ENCODE measurements at places on chromosomes 11 and 22. TPM values are rescaled to one million over a fixed set of nuclear protein-coding genes. Genes with fewer than 3 reads are reported as not detected.

Gene SCGB1D2
- not detected for total RNA-seq

Gene MAPK8IP2
- total RNA-seq, result 0.21 TPM

Gene MMP8
- not detected for total RNA-seq

Gene CASP5
- not detected for total RNA-seq

Gene OR2AG1
- total RNA-seq, result not detected

Gene RASSF10
- not detected for total RNA-seq

- no peak overlapping the region for H3K4me3 ChIP-seq
- H3K4me1 ChIP-seq, result no peaks in the 10 kb centered on the region
- no peaks in the 10 kb centered on the region for H3K36me3 ChIP-seq
Observed at GRCh38 chr11:104337273-104337672, 173.3 kb upstream of the PDGFD start.

GRCh38 chr11:5288906-5289550 is 12.7 kb downstream of the OR51B4 start:
- no peak overlapping the region for H3K27ac ChIP-seq
- H3K4me3 ChIP-seq, result no peak overlapping the region
- no peak for DNase-seq
- H3K27me3 ChIP-seq, result no peaks in the 10 kb centered on the region

GRCh38 chr22:22194931-22195264 is 49.7 kb upstream of the VPREB1 start:
- peaks cover 2% of the 10 kb centered on the region for H3K4me1 ChIP-seq
- H3K27me3 ChIP-seq, result peaks cover 31% of the 10 kb centered on the region
- no peaks in the 10 kb centered on the region for H3K36me3 ChIP-seq
- H3K4me3 ChIP-seq, result no peak overlapping the region

- H3K4me3 ChIP-seq, result no peak overlapping the region
- H3K36me3 ChIP-seq, result no peaks in the 10 kb centered on the region
- H3K4me1 ChIP-seq, result no peaks in the 10 kb centered on the region
- H3K27ac ChIP-seq, result no peak overlapping the region
- DNase-seq, result no peak
Observed at GRCh38 chr22:36911887-36912661, 1.4 kb upstream of the CSF2RB start.

- H3K4me1 ChIP-seq, result no peaks in the 10 kb centered on the region
- no peak for DNase-seq
- no peak overlapping the region for H3K27ac ChIP-seq
- no peaks in the 10 kb centered on the region for H3K36me3 ChIP-seq
- H3K27me3 ChIP-seq, result peaks cover 10% of the 10 kb centered on the region
- H3K4me3 ChIP-seq, result no peak overlapping the region
Observed at GRCh38 chr11:102138670-102139069, 28.4 kb downstream of the YAP1 start.

- no peak overlapping the region for H3K27ac ChIP-seq
- H3K4me3 ChIP-seq, result no peak overlapping the region
- DNase-seq, result no peak
Observed at GRCh38 chr22:23523713-23524112, 56.4 kb downstream of the IGLL1 start.

GRCh38 chr22:44459041-44459440 is 39.0 kb downstream of the RTL6 start:
- no peak overlapping the region for H3K4me3 ChIP-seq
- H3K27me3 ChIP-seq, result no peaks in the 10 kb centered on the region
- peaks cover 9% of the 10 kb centered on the region for H3K36me3 ChIP-seq
- peaks cover 39% of the 10 kb centered on the region for H3K4me1 ChIP-seq
- no peak overlapping the region for H3K27ac ChIP-seq

DNA sequence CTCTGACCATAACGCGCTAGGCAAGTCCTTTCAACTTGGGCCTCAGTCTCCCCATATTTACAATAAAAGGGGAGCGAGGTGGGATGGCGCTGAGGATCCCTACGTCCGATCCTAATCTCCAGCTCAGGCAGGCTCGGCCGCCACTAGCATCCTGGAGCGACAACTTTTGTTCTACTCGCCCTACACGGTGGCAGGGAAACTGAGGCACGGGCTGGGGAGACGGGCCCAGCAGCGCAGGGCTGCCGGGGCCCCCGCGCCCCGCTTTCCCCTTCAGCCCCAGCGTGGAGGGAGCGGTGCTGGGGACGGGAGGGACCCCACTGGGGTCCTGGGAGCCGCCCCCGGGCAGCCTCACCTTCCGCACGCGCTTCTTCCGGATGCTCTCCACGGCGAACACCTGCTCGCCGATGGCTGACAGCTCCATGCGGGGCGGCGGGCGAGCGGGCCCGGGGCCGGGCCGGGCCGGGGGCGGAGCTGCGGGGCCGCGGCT is 413 bp downstream of the CBX7 start:
- H3K36me3 ChIP-seq, result peaks cover 1% of the 10 kb centered on the region
- no peak overlapping the region for H3K27ac ChIP-seq
- peak overlapping the region; percentile 71 for H3K4me3 ChIP-seq
- peaks cover 17% of the 10 kb centered on the region for H3K27me3 ChIP-seq

DNA sequence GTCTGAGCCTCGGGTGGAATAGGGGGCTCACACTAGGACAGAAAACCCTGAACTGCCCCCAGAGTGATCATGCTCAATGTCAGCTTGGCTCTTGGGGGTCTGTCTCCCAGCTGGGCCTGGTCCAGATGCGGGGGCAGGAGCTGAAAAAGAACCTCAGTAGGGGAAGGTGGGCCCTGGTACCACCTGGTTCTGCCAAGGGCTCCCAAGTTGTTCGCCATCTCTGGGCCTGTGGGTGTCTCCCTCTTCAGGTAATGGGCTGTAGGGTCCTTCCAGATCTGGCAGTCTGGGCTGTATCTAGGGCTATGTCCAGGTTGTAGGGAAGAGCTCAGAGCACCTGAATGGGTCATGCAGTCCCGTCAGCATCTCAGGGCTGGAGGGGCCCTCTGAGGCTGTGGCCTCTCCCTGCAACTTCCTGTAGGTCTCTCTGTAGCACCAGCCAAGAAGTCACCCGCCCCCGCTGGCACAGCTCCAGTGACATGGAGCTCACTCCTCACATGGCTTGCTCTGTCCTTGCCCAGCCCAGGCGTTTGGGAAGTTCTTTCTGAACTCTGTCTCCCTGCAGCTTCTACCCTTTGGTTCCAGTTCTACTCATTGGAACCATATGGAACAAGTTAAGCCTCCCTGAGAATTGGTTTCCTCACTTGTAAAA is 33.0 kb upstream of the SOX10 start:
- DNase-seq, result no peak
- H3K27me3 ChIP-seq, result no peaks in the 10 kb centered on the region
- no peak overlapping the region for H3K27ac ChIP-seq
- H3K36me3 ChIP-seq, result no peaks in the 10 kb centered on the region
- H3K4me3 ChIP-seq, result no peak overlapping the region

GRCh38 chr11:128519338-128519737 is 68.0 kb downstream of the ETS1 start:
- DNase-seq, result no peak
- peaks cover 47% of the 10 kb centered on the region for H3K4me1 ChIP-seq
- H3K4me3 ChIP-seq, result peak overlapping the region; percentile 97
- no peaks in the 10 kb centered on the region for H3K27me3 ChIP-seq
- peaks cover 72% of the 10 kb centered on the region for H3K36me3 ChIP-seq
- H3K27ac ChIP-seq, result peak overlapping the region; percentile 99

GRCh38 chr22:49554296-49554625 is 273.4 kb downstream of the BRD1 start:
- H3K27ac ChIP-seq, result no peak overlapping the region
- peaks cover 36% of the 10 kb centered on the region for H3K36me3 ChIP-seq
- H3K4me3 ChIP-seq, result no peak overlapping the region
- no peak for DNase-seq

DNA sequence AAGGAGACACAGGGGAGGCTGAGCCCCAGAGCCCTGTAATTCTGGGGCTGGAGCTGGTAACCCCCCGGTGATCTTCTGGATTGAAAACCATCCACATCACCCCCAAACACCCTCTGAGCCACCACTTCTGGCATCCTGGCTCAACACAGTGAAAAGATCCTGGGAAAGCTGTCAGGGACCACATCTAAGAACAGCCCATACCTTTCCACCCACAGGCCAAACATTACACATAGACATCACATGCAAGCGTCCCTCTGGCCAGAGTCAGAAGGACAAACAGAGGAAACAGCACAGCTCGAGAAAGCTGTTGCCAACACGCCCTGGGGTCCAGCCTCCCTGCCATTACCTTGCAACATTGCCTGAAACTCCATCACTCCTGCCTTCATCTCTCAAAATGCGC is 469.5 kb downstream of the SOX6 start:
- H3K36me3 ChIP-seq, result no peaks in the 10 kb centered on the region
- no peak overlapping the region for H3K4me3 ChIP-seq
- no peaks in the 10 kb centered on the region for H3K4me1 ChIP-seq
- no peak overlapping the region for H3K27ac ChIP-seq

DNA sequence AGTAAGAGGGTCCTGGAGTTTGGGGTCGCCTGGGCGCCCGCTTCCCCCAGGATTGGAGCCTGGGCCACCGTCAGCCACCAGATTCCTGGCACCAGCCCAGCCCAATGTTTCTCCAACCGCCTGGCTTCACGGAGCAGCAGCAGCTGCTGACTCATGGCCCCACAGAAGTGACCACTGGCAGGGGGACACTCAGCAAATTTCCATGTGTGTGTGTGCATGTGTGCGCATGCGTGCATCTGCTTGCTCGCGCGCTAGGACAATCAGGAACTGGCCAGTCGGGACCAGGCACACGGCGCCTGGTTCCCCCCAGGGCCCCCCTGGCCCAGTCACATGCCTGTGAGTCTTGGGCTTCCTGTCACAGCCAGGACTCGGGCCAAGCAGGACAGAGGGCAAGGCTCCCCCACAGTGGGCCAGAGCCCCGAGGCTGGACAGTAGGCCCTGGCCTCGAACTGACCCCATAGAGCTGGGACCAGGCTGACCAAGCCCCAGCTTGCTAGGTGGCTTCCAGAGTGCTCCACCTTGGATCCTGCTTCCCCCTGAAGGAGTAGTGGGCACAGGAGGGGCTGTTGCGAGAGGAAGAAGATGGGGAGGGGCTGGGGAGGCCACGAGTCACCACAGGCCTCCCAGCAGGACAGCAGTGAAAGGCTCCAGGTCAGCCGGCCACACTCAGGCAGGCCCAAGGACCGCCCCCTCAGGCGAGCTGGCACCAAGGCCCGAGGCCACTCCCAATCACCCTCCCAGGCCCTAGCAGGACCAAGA is 3.2 kb downstream of the CTSD start:
- H3K27ac ChIP-seq, result no peak overlapping the region
- DNase-seq, result no peak
- H3K36me3 ChIP-seq, result peaks cover 4% of the 10 kb centered on the region
- H3K4me3 ChIP-seq, result no peak overlapping the region
- peaks cover 46% of the 10 kb centered on the region for H3K4me1 ChIP-seq

- H3K36me3 ChIP-seq, result no peaks in the 10 kb centered on the region
- no peak for DNase-seq
- no peaks in the 10 kb centered on the region for H3K27me3 ChIP-seq
- H3K4me3 ChIP-seq, result no peak overlapping the region
- H3K4me1 ChIP-seq, result no peaks in the 10 kb centered on the region
Observed at GRCh38 chr11:100910808-100911207, 218.8 kb downstream of the PGR start.

DNA sequence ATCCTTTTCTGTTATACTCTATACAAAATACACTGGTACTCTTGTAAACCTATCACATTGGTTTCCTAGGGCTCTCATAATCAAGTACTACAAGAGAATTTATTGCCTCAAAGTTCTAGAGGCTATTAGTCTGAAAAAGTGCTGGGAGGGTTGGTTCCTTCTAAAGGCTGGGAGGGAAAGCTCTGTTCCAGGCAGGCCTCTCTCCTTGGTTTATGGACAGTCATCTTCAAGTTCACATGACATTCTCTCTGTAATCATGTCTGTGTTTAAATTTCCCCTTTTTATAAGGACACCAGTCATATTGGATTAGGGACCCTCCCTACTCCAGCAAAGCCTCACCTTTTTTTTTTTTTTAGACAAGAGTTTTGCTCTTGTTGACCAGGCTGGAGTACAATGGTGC is 9.1 kb downstream of the SLC36A4 start:
- peaks cover 19% of the 10 kb centered on the region for H3K36me3 ChIP-seq
- H3K27me3 ChIP-seq, result no peaks in the 10 kb centered on the region
- H3K4me3 ChIP-seq, result no peak overlapping the region

DNA sequence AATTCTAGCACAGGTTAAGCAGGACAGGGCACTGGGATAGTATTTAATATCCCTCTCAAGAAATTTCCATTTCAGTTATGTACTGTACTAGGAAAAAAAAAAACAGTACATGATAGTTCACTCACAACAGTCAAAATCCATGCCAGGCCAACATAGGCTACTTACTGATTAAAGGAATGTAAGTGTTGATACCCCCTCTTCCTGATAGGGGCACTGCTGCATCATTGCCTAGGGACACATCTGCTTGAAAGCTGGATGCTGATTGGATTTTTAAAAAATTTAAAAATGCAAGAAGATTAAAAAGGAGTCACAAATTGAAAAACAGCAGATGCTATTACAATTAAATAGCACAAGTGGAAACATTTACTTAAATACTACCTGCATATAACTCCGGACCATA is 43.4 kb downstream of the APOL5 start:
- H3K36me3 ChIP-seq, result peaks cover 3% of the 10 kb centered on the region
- no peak overlapping the region for H3K4me3 ChIP-seq
- peaks cover 3% of the 10 kb centered on the region for H3K27me3 ChIP-seq
- no peak for DNase-seq

GRCh38 chr11:74153224-74153623 is 17.6 kb downstream of the C2CD3 start:
- H3K27ac ChIP-seq, result no peak overlapping the region
- no peak overlapping the region for H3K4me3 ChIP-seq
- H3K36me3 ChIP-seq, result peaks cover 31% of the 10 kb centered on the region
- DNase-seq, result no peak
- H3K4me1 ChIP-seq, result peaks cover 15% of the 10 kb centered on the region
- H3K27me3 ChIP-seq, result no peaks in the 10 kb centered on the region

GRCh38 chr22:39528080-39528661 is 4.4 kb downstream of the RPS19BP1 start:
- H3K4me1 ChIP-seq, result peaks cover 74% of the 10 kb centered on the region
- H3K4me3 ChIP-seq, result peak overlapping the region; percentile 2
- peaks cover 70% of the 10 kb centered on the region for H3K36me3 ChIP-seq
- H3K27me3 ChIP-seq, result no peaks in the 10 kb centered on the region
- H3K27ac ChIP-seq, result peak overlapping the region; percentile 75
- no peak for DNase-seq

- H3K27ac ChIP-seq, result no peak overlapping the region
- no peak for DNase-seq
- no peaks in the 10 kb centered on the region for H3K36me3 ChIP-seq
- H3K4me3 ChIP-seq, result no peak overlapping the region
Observed at GRCh38 chr11:93822359-93822758, 28.1 kb downstream of the VSTM5 start.

DNA sequence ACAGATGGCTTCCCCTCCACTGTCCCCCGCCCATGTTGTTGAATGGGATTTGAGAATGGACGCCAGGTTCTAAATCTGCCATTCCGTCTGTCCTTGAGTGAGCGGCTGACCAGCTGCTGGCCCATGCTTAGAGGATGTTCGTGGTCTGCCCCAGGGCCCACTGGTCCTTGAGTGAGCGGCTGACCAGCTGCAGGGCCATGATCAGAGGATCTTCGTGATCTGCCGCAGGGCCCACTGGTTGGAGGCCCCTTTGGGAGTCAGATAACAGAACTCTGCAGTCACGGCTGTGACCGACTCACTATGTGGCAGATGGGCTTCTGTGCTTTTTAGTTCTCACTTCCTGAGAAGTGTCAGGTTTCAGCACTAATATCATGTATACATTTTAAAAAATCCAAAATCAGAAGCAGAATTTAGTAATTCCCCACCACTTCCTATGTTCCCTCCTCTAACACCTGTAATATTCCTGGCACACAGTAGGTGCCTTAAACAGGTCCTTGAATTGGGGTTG is 54.1 kb downstream of the MICAL3 start:
- H3K27ac ChIP-seq, result no peak overlapping the region
- peaks cover 10% of the 10 kb centered on the region for H3K4me1 ChIP-seq
